AML-193 (cell line): ENCODE measurements at places on chromosomes 16 and 17.

- DNase-seq, result no peak
These were observed 3.8 kb downstream of the NLK start for GRCh38 chr17:28046034-28046825.

DNA sequence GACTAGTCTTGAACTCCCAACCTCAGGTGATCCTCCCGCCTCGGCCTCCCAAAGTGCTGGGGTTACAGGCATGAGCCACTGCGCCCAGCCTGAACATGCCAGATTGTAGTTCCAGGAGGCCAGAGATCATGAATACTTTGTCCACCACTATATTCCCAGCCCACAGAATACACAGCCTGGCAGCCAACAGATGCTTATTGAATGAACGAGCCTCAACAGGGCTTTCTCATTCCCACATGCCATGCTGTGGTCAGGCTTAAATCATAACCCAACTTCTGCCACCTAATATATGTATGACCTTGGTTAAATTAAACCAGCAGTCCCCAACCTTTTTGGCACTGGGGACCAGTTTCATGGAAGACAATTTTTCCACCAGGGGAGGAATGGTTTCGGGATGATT, 3.1 kb upstream of the TMEM219 start:
- no peak for DNase-seq

- DNase-seq, result no peak
These were observed 133.9 kb upstream of the SOX9 start for GRCh38 chr17:71986886-71987285.

- DNase-seq, result no peak
These were observed 514 bp downstream of the UBFD1 start for GRCh38 chr16:23557779-23558702.

DNA sequence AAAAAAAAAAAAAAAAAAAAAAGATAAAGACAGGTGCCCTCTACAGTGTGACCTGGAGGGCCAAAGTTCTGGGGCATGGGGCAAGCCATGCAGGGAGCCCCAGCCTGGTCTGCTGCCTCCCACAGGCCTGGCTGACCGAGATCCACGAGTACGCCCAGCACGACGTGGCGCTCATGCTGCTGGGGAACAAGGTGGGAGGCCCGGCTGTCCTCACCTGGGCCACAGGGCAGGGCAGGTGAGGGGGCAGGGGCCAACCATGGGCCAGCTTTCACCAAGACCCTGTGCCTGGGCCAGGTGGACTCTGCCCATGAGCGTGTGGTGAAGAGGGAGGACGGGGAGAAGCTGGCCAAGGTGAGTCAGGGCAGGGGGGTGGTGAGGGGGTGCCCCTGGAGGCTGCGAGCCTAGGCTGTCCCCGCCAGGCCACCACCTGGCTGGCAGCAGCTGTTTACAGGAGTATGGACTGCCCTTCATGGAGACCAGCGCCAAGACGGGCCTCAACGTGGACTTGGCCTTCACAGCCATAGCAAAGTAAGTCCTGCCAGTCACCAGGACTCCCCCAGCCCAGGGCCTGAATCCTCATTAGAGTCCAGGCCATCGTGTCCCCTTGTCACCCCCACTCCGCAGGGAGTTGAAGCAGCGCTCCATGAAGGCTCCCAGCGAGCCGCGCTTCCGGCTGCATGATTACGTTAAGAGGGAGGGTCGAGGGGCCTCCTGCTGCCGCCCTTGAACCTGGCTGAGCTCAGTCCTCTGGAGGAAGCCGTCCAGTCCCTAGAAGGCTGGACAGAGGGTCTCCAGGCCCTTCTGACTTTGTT, 2.7 kb upstream of the TRAF7 start:
- no peak for DNase-seq

GRCh38 chr17:9648521-9649110, 3.3 kb downstream of the USP43 start:
- no peak for DNase-seq

- no peak for DNase-seq
These were observed 9.2 kb upstream of the SRRM2 start for GRCh38 chr16:2743007-2743810.

DNA sequence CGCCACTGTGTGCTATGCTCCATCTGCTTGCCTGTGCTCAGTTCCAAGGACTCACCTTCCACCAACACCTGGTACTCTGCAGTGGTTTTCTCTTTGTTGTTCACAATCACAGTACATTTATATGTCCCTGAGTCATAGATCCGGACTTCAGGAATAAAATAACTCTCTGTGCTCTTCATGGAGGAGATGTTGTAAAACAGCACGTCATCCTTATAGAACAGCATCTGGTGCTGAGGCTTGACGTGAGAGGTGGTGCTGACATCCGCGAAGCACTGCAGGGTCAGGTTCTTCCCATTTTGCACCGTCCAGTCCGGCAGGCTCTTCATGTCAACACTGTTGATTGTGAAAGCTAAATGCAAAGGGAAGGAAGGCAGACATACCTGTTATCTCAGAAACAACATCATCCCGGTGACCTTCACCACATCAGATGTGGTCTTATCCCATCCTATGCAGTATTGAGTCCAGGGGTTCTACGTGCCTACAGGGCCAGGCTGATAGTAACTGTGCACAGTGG, 12.8 kb downstream of the PECAM1 start:
- no peak for DNase-seq

DNA sequence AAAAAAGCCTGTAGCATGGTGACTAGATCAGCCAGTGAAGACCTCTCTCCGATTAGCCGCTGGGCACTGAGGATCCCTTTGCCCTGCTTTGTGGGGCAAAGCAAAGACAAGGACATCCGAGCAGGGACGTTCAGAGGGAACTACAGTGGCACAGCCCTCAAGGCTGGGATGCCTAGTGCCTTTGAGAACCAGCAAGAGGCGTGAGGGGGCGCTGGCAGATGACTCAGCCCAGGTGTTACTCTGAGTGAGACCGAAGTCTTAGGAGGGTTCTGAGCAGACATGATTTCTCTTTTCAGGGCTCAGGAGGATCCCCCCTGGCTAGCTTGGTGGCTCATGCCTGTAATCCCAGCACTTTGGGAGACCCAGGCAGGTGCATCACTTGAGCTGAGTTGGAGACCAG, 178.6 kb downstream of the CPPED1 start:
- no peak for DNase-seq

DNA sequence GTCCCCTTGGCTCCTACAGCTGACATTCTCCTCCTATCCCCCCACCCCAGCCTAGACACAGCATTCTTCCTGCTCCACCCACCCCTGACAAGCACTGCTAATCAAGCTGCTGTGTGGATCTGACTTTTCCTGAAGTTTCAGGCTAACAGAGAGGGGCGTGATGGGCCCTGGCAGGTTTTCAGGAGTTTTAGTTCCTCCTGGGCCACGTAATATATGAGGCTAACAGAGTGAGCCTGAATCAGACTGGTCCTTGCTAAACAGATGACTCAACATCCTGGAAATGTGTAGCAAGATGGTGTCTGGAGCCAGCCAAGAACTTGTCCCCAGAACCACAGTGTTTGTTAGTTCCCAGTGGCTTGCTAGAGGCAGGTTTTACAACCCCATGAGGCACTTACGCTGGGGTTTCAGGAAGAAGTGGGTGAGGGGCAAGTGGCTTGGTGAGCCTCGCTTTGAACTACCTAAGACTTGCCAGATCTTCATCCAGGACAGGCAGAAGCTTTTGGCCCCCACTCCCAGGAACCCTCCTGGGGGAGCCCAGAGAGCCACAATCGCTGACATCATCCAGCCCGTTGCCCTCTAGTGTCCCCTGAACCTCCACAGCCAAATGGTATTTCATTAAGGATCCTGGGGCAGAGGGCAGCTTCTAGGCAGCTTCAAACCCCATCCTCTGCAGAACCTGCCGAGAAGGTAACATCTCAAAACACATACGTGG, 15.9 kb downstream of the TMEM92 start:
- peak; percentile 99 for DNase-seq

- no peak for DNase-seq
These were observed 16.1 kb downstream of the G6PC3 start for GRCh38 chr17:44086364-44087311.

DNA sequence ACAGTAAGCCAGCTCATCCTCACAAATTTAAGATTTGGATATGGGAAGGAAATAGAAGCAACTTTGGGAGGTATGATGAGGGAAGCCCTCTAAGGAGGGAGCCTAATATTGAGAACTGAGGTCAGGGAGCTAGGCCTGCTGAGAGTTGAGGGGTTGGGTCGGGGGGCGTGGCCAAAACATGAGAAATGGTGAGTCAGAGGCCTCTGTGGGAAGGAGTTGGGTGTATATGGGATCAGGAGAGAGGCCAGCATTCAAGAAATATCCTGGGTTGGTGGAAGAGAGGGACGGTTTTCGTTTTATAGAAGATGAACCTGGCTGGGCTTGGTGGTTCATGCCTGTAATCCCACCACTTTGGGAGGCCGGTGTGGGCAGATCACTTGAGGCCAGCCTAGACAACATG, 48.4 kb downstream of the CLEC16A start:
- DNase-seq, result no peak

DNA sequence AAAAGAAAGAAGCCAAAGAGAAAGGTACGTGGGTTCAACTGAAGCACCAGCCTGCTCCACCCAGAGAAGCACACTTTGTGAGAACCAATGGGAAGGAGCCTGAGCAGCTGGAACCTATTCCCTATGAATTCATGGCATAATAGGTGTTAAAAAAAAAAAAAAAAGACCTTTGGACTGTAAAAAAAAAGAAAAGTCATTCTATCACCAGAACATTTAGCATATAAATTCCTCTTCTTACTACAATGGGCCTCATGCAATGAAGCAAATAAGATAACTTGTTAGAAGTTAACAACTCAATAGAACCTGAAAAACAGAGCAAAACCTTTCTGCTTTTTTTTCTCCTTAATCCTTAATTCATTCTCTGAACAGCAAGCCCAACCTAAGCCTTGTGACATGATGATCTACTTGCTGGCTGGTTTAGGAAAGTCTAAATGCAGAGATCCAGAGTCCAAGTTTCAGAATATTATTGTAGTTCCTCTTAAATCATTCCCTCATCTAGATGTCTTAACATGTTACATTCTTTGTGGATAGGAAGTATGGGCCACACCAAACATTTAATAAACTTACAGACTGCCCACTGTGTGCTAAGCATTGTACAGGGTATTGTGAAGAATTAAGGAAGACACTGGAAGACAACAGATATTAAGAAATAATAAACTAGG, 45.4 kb downstream of the BRCA1 start:
- DNase-seq, result no peak

DNA sequence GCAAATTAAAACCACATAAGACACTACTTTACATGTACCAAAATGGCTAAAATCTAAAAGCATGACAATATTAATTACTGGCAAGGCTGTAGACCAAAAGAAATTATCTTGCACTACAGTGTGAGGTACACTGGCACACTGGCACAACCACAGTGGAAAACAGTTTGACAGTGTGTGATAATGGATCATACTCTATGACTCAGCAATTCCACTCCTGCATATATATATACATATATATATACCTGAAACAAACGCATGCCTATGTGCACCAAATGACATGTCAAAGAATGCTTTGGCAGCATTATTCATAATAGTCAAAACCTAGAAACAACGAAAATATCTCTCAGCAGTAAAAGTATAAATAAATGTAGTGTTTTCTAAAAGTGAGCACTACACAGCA, 4.6 kb upstream of the DYNLRB2 start:
- DNase-seq, result no peak

DNA sequence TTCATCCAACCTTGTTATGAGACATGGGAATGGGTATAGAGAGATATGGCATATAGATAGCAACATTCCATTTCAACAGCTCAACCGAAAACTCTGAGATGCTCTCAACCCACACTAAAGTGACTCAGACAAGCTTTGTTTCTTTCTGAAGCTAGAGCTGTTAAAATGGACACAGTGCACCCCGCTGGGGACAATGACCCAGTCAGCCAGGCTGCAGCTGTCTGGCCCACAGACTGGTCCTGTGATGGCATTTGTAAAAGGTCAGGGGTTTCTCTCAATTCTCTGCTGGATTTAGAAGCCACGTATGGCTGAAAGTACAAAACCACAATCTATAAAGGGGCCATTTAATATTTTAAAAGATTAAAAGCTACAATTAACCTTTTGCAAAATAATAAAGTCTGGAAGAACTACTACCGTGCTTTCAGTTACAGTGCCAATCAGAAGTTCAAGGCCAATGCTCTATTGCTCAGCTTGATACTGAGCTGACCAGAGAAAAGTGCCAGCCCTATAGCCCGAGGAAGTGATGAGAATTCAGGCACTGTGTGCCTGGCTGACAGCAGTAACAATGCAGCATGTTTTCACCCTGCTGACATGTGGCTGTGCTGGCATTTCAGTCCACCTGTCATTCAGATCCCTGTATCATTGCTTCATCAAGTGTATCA, 60.2 kb downstream of the TEX2 start:
- DNase-seq, result no peak

DNA sequence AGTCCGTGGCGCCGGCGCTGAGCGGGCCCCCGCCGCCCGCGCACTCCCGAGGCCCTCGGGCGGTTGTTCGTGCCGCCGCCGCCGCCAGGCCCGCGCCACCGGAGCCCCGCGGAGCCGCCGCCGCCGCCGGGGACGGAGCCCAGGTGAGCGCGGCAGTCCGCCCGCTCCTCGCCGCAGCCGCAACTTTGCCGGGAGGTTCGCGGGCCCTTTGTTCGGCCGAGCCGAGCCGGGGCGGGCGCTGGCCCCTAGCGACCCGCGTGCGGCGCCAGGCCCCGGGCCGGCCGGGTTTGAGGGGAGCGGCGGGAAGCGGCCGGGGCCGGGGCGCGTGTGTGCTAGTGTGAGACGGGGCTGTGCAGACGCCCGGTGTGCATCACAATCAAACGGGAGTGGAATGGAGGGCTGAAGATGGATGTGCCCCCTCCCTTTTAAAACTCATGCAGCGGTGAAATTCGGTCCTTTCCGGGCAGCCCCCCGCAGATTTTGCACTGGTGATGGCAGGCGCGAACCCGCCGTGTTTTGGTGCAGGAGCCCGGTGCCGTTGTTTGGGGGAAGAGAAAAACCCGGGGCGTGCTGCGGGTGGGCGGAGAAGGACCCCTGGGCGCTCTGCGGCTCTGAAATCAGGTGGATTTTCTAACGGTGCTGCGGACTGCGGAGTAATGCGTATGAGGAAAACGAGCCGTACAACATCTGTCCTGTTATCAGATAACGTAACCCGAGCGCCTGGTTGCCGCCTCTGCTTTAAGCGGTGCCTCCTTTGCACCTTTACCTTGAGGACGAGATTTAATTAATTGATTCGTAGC, 823 bp downstream of the TNRC6C start:
- no peak for DNase-seq

DNA sequence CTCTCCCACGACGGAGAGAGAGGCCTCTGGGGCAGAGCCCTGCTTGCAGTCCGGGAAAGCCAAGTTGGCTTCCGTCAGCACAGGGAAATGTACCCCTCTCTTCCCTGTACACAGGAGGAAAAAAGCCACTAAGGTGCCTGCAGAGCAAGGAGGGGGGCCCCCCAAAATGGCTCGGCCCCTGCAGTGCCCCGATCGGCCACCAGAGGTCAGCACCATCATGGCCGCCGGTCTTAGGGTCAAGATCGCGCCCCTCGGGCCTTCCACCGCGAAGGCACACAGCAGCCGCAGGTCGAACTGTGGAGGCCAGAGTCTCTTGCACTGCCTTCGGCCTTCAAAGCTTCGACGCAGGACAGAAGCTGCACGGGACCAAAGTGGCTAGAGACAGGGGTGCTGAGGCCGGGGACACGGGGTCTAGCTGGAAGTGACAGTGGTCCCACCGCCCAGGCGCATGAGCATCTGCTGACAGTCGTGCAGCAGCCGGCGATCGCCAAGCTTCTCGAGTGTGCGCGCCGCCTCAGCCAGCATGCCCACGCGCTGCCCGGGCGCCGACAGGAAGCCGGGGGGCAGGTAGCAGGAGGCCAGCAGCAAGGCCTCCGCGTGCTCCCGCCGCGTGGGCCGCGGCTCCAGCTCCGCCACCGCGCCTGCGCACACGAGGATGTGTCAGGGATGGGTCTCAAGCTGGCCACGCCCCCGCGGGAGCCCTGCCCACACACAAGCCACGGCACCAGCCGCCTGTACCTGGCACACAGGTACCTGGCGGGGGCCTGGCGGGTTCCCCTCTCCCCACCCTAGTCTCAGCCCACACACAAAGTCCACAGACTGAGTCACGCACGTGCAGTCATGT, 24.4 kb downstream of the SREBF1 start:
- peak; percentile 1 for DNase-seq
